ENCODE measurements at places on chromosomes 2 and 18.
A peak's percentile ranks its signal among the peaks of the same experiment; 100 is the strongest.

GRCh38 chr18:62044490-62045000, 142.3 kb downstream of the PIGN start:
- no peak for DNase-seq

DNA sequence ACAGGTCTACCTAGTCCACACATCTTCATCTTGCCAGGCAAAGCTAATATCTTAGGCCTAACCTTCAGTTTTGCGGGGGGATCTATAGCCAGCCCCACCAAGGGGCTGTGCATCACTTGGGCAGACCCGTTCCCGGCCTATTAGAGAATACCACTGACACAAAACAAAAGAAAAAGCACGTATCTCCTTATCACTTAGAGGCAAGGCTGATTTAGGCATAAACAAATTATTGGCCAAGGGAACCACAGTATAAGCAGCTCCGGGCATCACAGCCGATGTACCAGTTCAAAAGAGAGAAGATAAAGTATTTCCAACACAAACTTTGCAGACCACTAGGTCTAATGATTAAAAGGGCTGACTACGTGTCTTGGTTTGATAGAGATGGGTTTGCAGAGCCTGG, 248.0 kb downstream of the TCF4 start:
- DNase-seq: no peak

- DNase-seq: no peak
These were observed 1.2 kb downstream of the CPO start for GRCh38 chr2:206940546-206940945.

- no peak for DNase-seq
These were observed 12.2 kb upstream of the ME2 start for GRCh38 chr18:50866765-50867164.

GRCh38 chr2:197191940-197192322, 118.6 kb downstream of the ANKRD44 start:
- DNase-seq: peak; percentile 80

- no peak for DNase-seq
These were observed 1611.1 kb upstream of the ZEB2 start for GRCh38 chr2:146131048-146131447.

DNA sequence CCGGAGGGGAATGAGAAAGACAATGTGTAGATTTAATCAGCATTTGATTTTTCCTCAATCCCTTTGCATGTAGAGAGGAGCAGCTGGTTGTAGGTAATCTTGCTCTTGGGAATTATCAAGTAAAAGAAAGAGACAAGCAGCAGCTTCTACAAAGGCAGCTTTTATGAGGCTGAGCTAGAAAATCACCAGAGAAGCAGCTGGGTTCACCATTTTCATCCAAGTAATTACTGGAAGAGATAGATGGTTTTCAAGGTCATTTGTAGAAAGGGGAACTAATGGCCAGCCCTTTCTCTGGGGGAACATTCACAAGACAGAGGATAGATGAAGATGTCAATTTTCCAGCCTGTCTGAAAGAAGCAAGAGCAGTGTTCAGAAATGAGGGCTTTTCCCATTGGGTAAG, 113.0 kb downstream of the RND3 start:
- DNase-seq: no peak

GRCh38 chr2:189487283-189488007, 46.2 kb downstream of the WDR75 start:
- DNase-seq: no peak

GRCh38 chr2:190311893-190312634, 7.6 kb downstream of the HIBCH start:
- no peak for DNase-seq

- DNase-seq: no peak
These were observed 143.7 kb upstream of the TTC39C start for GRCh38 chr18:23870676-23871380.

DNA sequence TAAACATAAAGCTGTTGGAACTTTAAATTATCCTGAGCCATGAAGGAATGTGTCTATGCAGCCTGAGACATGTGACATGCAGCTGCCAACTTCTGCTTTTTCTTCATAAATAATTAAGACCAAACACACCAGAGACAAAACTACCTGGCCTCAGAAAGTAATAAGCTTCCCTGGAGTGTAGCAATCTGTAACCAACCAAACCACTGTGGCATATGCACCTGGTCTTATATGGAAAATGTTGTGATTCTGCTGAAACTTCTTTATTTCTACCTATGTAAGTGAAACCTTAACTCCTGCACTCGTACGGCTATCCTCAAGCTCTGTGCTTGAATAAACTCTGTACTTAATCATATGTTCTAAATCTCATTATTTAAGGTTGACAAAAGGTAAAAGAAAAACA, 515.0 kb downstream of the TMEM182 start:
- DNase-seq: no peak

GRCh38 chr2:170739507-170740046, 24.4 kb downstream of the SP5 start:
- DNase-seq: no peak

Data from activated CD8-positive, alpha-beta T cell treated with anti-CD3 and anti-CD28 coated beads for 36 hours (primary cell).